Ovary (tissue), 10 donors: ENCODE measurements at places on chromosomes 3 and 15. TPM values are rescaled to one million over a fixed set of nuclear protein-coding genes. Genes with fewer than 3 reads are reported as not detected.

GRCh38 chr3:13110678-13111116 is 37.5 kb upstream of the IQSEC1 start:
- no peaks in the 10 kb centered on the region for H3K27me3 ChIP-seq
- H3K4me3 ChIP-seq: no peak overlapping the region
- H3K36me3 ChIP-seq: no peaks in the 10 kb centered on the region
- no peak overlapping the region for H3K27ac ChIP-seq
- DNase-seq: peak; percentile 16

DNA sequence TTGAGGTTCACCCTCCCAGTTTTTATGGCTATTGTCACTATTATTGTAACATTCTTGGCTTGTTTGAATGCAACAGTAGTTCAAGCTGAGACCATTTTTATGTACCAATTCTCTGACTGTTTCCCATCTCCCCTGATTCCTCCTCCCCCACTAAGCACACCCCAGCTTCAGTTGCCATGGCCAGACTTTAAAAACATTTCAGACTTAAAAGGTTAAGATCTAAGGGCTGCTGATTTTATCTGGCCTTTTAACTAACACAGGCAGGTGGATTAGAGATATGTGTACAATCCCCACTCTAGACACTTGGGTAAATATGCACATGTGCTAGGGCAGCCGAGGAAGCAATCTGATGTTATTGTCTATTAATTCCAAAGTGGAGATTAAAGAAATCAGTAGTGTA is 386.3 kb upstream of the NR2F2 start:
- DNase-seq: no peak
- H3K4me1 ChIP-seq: no peaks in the 10 kb centered on the region
- no peaks in the 10 kb centered on the region for H3K36me3 ChIP-seq
- no peak overlapping the region for H3K27ac ChIP-seq

DNA sequence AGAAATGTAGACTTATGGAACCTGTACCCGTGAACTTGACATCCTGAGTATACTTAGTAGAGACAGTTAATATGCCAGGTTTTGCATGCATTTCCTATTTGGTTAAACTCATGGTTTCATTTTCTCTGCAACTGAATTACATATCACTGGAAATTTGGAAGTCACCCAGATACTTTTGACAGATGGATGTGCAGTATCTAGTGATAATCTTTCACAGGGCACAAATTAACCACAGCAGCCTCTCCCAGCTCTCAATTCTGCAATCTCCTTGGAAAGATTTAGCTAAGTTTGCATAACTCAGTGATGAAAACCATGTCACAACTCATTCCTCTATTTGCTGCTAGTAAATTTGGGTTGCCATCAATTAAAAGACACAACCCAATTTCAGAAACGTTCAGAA is 162.3 kb upstream of the TPM1 start:
- H3K4me1 ChIP-seq: peaks cover 4% of the 10 kb centered on the region
- H3K36me3 ChIP-seq: no peaks in the 10 kb centered on the region
- H3K4me3 ChIP-seq: no peak overlapping the region

DNA sequence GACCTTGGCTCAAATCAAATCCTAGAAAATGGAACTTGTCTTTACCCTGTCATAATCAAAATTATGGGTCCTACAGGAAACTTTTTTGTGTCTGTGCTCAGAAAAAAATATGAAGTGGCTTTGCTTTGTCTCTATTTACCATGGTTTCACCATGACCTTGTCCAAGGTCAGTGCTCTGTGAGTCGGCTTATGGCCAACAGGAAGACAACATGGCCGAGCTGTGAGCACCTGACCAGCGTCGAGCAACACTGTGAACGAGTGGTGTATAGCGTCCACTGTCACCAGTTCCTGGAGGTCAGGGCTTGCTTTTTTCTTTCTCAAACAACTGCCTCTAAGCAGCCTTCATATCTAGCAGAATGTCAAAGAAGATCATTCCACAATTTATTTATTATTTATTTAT is 67.9 kb downstream of the MYO1E start:
- DNase-seq: no peak
- no peaks in the 10 kb centered on the region for H3K27me3 ChIP-seq
- no peak overlapping the region for H3K4me3 ChIP-seq
- no peaks in the 10 kb centered on the region for H3K36me3 ChIP-seq
- peaks cover 16% of the 10 kb centered on the region for H3K4me1 ChIP-seq

- H3K4me1 ChIP-seq: no peaks in the 10 kb centered on the region
- no peaks in the 10 kb centered on the region for H3K27me3 ChIP-seq
- H3K36me3 ChIP-seq: no peaks in the 10 kb centered on the region
- no peak overlapping the region for H3K27ac ChIP-seq
- no peak for DNase-seq
- no peak overlapping the region for H3K4me3 ChIP-seq
These were observed 36.6 kb downstream of the MKRN3 start for GRCh38 chr15:23602124-23602523.

DNA sequence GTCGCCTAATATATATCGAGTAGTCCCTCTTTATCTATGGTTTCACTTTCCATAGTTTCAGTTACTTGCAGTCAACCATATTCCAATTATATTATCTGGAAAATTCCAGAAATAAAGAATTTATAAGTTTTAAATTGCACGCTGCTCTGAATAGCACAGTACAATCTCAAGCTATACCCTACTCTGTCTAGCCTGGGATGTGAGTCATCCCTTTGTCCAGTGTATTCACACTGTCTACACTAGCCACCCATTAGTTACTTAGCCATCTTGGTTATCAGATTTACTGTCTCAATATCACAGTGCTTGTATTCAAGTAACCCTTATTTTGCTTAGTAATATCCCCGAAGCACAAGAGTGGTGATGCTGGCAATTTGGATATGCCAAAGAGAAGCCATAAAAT is 72.1 kb upstream of the EOMES start:
- no peaks in the 10 kb centered on the region for H3K36me3 ChIP-seq
- no peaks in the 10 kb centered on the region for H3K27me3 ChIP-seq
- no peak overlapping the region for H3K27ac ChIP-seq
- no peak for DNase-seq

GRCh38 chr15:26128611-26129140 is 265.5 kb upstream of the ATP10A start:
- no peaks in the 10 kb centered on the region for H3K36me3 ChIP-seq
- no peak overlapping the region for H3K27ac ChIP-seq

DNA sequence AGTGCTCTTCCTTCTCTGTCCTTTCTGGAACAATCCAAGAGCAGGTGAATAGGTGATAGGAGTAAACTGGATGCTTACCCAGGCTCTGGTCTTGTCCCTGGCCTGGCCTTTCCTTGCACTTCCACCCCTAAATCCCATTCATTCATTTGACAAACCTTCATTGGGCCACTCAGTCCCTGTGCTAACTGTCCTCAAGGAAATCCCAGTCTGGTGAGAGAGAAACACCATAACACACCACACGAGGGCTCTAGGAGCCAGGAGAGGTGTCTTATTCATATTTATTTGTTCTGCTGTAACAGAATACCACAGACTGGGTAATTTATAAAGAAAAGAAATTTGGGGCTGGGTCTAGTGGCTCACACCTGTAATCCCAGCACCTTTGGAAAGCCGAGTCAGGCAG is 22.8 kb downstream of the EFCC1 start:
- H3K27me3 ChIP-seq: no peaks in the 10 kb centered on the region
- H3K36me3 ChIP-seq: no peaks in the 10 kb centered on the region
- H3K4me3 ChIP-seq: no peak overlapping the region
- H3K4me1 ChIP-seq: peaks cover 21% of the 10 kb centered on the region
- H3K27ac ChIP-seq: no peak overlapping the region

DNA sequence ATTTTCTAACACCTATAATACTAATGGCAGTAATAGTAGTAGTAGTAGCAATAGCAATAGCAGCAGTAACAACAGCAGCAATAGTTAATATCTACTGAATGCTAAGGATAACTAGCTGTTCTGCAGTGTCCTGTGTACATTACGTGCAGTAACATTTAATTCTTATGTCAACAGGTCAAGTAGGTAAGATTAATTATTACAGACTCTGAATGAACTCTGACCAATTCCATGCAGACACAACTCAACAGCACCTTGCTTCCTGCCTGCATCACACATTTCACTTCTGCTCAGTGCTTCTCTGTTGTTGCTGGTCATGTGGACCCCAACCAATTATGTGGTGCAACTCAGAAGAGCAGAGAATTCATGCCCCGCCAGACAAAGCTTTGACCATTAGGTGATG is 39.9 kb upstream of the ARHGEF26 start:
- no peaks in the 10 kb centered on the region for H3K36me3 ChIP-seq
- no peak overlapping the region for H3K4me3 ChIP-seq
- no peak overlapping the region for H3K27ac ChIP-seq
- H3K27me3 ChIP-seq: no peaks in the 10 kb centered on the region
- DNase-seq: no peak

- no peak for DNase-seq
- H3K27ac ChIP-seq: no peak overlapping the region
- H3K36me3 ChIP-seq: no peaks in the 10 kb centered on the region
- H3K27me3 ChIP-seq: no peaks in the 10 kb centered on the region
- peaks cover 2% of the 10 kb centered on the region for H3K4me1 ChIP-seq
These were observed 47.1 kb downstream of the CDC25A start for GRCh38 chr3:48140936-48141603.

Gene CEP70
- total RNA-seq: 68.1 TPM
